ENCODE measurements at places on chromosomes 7 and 10.

GRCh38 chr7:75966190-75966961 lies 28.0 kb downstream of the TMEM120A start:
- DNase-seq, result no peak

DNA sequence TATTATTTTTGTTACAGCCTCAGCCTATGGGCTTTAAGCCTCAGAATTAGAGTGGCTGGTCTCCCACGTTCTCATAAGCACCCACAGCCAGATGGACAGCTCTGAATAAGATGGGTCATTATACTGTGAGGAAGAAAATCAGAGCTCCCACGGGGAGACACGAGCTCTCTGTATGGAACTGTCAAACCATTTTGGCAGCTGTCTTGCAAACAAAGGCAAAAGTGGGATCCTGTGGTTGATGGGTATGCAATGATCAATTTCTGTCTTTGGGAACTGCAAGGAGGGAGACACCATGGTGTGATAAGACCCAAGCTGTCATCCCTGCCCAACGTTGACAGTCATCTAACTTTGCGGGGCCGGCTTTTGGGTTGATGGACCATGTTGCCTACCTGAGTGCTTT lies 614.3 kb downstream of the TYW1 start:
- no peak for DNase-seq

- no peak for DNase-seq
These were observed 37.3 kb upstream of the EXOC6 start for GRCh38 chr10:92810934-92811532.

DNA sequence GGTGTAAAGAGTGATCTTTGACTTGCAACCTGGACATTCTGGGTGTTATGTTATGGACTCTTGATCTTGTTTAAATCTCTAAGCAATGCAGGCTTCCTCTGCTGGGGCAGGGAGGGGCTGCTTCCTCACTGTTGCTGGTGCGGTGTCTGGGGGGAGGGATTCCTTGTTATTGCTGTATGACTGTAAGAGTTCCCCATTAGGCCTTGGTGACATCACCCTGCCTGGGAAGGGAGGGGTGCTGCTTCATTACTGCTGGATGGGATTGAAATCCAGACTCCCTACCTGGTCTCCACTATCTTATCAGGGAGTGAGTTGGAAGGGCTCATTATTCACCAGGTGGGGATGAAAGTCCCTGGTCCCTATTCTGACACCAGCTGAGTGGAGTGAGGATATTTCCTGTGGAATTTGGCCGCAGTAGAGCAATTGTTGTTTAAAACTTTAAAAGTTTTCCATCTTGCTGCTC lies 8.8 kb downstream of the OGDH start:
- DNase-seq, result no peak
